Upper lobe of right lung (tissue), 1 donor: ENCODE measurements at places on chromosomes 3 and 15.

DNA sequence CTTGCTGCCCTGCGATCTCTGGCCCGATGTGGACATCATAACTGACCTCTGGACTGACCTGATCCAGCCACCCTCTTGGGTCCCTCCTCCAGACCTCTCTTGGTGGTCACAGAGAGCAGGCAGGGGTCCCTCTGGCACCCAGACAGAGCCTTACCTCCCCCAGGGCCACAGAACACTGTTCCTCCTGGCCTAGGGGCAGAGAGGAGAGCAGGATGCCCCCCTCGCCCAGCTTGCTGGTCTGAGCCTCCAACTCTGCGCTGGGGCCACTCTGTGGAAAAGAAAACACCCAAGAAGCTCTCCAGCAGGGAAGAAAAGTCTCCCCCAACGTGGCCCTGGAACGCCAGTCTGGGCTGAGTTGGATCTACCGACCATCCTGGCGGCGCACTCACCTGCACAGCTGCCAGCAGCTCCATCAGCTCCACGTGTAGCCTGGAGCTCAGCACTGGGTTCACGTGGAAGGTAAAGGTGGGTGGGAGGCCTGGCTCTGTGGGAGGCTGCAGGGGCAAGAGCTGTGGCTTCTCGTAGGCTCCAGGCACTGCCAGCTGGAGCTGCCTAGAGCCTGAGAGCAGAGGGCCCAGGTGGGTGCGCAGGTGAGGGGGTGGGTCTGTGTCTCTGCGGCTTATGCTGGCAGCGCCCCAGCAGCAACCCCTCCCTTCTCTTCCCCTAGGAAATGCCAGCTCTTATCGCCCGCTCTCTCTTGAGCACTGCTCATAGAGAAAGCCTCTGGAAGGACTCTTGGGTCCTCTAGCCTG is 6.0 kb downstream of the PLA2G4F start:
- no peak for DNase-seq

- no peak for DNase-seq
Observed at GRCh38 chr15:52730173-52730572, 51.0 kb upstream of the ATOSA start.

- no peak for DNase-seq
Observed at GRCh38 chr3:46097691-46098241, 70.5 kb upstream of the XCR1 start.

DNA sequence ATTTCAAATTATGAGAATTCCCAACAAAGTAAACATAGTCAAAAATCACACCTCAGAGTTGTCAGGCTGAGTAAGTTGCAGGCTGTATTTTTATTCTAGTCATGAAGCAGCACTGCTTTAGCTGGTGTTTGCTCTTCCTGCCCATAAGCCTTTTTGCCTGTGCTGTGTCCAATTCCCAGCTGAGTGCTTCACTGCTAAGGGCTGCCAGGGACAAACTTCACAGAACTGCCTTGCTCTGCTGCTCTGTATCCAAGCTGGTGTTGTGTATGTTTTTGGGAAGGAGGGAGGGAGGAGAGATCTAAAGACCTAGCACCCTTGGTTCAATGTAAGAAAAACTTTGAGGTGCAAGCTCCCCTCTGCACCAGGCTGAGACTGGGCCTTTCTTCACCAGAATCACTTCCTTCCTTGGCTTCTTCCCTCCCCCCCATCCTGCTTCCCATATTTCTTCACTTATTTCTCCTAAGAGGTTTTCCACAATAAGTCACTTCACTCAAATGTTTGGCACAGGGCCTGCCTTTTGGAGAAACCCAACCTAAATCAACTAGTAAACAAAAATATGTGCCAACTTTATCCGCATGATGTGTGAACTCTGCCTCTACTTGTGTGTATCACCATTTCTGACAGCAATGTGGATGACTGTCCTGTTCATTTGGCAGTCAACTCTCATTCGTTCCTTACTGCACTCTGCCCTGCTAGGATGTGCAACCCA is 156.1 kb downstream of the TBL1XR1 start:
- no peak for DNase-seq

GRCh38 chr15:84982301-84982920 is 755 bp downstream of the PDE8A start:
- DNase-seq: peak; percentile 74

- DNase-seq: no peak
Observed at GRCh38 chr15:38196076-38196475, 56.6 kb upstream of the SPRED1 start.

DNA sequence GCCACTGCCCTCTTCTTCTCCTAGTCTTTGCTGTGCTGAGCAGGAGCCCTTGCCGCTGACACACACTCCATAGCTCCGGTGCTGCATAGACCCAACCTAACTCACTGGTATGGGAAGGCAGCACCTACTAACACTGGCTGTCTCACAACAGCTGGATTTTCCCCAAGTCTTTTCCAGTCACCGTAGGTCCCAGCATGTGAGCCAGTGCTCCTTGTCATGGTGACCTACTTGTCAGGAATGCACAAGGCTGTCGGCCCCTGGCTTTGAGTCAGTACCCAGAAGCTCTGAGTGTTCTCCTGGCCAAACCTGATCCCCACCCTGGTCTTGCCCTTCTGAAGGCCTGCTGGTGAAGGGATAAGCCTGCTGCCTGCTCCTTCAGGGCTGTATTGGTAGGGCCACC is 25.7 kb downstream of the AMOTL2 start:
- peak; percentile 64 for DNase-seq

- DNase-seq: peak; percentile 68
Observed at GRCh38 chr3:9397906-9398699, 688 bp downstream of the SETD5 start.

DNA sequence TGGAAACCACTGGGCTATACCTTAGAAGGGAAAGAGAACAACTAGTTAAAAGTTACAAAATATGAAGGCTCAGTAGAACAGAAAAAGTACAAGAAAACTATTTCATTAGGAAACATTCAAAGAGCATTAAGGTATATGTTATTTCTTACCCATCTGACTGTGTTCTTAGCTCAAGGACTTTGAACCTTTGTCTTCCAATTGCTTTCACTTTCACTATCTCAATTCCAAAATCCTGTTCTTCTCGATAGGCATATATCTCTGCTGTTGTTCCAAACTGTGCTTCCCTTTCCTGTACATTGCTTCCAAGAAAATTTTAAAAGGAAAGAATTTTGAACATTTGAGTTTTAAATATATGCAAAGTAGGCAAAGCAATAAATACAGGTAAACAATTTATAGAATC is 6.9 kb downstream of the CRBN start:
- no peak for DNase-seq

DNA sequence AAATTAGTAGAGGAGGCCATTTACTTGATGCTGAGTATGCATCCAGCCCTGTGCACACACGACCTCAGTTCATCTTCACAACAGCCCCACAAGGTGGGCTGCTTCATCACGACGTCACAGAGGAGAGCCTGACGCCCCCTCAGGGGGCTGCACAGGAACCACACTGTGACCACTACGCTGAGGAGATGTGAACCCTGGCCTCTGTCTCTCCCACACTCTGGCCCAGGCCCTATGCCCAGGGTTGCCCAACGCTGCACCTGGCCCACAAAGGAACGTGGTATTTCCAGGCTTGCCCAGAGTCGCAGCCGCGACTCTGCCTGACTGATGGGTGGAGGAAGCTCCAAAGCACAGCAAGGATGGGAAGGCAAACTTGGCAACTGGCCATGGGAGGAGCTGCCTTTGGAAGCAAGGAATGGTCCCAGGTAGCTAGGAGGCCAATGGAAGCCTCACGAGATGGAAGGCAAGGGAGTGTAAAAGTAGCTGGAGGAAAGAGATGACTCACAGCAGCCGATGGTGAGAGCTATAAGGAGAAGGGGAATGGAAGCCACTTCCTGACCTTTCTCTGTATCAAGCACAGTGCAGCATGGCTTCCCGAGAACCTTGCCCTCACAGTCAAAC is 226.0 kb downstream of the KLF13 start:
- no peak for DNase-seq

GRCh38 chr3:3739330-3740060 is 59.7 kb upstream of the LRRN1 start:
- no peak for DNase-seq

DNA sequence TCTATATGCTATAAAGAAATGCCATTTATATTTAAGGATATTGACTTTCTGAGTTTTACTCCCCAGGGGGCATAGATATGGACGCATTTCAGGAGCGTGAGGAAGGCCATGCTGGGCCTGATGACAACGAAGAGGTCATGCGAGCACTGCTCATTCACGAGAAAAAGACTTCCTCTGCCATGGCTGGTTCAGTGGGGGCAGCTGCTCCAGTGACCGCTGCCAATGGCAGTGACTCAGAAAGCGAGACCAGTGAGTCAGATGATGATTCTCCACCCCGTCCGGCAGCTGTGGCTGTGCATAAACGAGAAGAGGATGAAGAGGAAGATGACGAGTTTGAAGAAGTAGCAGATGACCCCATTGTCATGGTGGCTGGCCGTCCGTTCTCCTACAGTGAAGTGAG is 38.4 kb downstream of the GTF2E1 start:
- DNase-seq: no peak

GRCh38 chr3:52404391-52404790 is 40.5 kb downstream of the SEMA3G start:
- DNase-seq: peak; percentile 42

DNA sequence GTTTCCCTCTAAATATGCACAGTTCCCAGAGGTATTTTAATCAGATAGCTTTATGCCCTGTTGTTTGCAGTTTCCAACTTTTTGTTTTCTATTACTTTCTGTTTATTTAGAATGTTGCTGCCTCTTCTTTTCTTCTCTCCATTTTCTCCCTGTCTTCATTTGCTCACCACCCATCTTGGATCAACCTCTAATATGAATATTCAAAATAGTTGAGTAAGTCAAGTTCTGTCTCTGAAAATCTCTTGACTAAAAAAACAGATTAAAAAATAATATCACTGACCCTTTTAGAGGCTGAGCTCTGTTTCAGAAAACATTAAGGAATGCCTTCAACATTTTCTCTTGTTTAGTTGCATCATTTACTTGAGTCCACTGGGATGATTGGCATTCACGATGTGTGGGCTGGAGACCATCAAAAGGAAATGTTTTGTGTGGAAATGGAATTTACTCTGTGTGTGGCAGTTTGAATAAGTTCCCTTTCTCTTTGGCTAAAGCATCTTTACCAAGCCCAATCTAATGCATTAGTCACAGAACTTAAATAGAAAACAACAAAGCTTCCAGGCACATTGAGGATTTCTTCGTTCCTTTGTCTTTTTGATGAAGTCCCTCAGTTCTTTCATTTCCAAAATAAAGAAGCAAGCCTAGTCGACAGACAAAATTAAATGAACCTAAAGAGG is 633.9 kb upstream of the TGFBR2 start:
- DNase-seq: no peak

- no peak for DNase-seq
Observed at GRCh38 chr3:134956395-134956794, 161.3 kb downstream of the EPHB1 start.

- no peak for DNase-seq
Observed at GRCh38 chr15:29456255-29456654, 186.6 kb upstream of the NSMCE3 start.

DNA sequence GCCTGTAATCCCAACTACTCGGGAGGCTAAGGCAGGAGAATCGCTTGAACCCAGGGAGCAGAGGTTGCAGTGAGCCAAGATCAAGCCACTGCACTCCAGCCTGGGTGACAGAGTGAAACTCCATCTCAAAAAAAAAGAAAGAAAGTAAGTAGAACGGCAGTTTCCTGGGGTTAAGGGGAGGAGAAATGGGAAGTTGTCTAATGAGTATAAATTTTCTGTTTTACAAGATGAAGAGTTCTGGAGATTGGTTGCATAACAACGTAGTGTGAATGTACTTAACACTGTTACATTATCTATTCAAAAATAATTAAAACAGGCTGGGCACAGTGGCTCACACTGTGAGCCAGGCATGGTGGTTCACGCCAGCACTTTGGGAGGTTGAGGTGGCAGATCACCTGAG is 45.4 kb downstream of the GRK7 start:
- DNase-seq: no peak

GRCh38 chr3:38829404-38829803 is 13.4 kb upstream of the SCN10A start:
- no peak for DNase-seq

GRCh38 chr3:100726706-100727105 is 17.4 kb downstream of the TFG start:
- DNase-seq: no peak

- DNase-seq: no peak
Observed at GRCh38 chr15:92900731-92901071, 577 bp downstream of the CHD2 start.

DNA sequence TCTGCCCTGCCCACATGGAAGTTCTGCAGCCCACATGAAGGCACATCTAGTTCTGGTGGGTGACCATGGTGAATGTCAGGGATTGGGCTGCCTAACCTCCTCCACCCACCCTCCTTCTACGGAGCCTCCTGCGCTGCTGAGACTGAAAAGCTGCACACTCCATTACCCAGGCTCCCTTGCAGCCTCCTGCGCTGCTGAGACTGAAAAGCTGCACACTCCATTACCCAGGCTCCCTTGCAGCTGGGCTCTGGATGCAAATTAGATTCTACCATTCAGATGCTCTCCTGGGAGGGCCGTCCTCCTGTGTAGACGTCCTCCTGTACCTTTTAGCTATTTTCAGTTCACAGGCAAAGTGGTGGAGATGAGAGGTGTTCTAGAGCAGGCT is 32.1 kb downstream of the POMGNT2 start:
- DNase-seq: no peak

GRCh38 chr3:140251678-140252077 is 316.7 kb downstream of the CLSTN2 start:
- DNase-seq: no peak

- no peak for DNase-seq
Observed at GRCh38 chr3:119643528-119643927, 16.9 kb downstream of the POPDC2 start.

DNA sequence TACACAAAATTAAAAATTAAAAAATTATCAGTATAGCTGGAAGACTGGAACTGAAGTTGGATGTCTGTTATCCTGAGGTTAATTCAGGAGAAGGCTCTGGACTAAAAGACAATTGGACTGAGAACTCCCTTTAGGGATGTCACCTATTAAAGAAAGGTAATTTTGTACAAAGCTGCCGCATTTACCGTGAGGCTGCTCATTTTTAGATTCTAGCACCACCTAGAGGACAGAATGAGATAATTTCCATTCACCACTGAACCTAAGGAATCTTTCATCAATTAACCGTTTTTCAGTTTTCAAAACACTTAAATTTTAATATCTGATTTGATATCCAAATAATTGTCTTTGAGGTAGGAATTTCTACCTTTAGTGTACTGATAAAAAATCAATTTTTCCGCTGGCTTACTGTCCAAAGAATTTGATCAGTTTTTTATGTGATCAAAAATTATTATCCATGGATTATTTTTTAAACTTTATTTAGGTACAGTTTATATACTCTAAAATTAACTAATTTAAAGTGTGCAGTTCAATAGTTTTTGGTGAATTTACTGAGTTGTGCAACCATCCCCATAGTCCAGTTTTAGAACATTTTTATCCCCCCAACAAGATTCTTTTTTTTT is 106.7 kb upstream of the TNIK start:
- no peak for DNase-seq

DNA sequence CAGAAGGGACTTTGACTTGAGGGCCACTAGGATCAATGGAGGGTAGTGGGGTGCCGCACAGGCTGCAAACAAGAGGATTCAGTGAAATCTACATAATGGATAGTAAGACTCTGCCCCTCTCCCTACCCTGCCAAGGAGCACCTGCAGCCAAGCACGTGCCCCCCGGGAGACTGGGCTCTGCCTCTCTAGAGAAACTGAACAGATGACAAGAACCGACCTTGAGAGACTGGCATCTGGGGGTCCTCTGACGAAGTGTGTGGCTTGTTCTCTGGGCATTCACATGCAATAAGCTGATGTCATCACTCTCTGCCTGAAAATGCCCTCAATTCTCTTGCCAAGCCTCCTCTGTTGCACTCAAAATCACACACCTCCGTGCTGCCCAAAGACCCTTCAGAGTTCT is 132.3 kb downstream of the FAM43A start:
- DNase-seq: peak; percentile 25
